KG1 (cell line): ENCODE measurements at places on chromosomes 3 and 15.

DNA sequence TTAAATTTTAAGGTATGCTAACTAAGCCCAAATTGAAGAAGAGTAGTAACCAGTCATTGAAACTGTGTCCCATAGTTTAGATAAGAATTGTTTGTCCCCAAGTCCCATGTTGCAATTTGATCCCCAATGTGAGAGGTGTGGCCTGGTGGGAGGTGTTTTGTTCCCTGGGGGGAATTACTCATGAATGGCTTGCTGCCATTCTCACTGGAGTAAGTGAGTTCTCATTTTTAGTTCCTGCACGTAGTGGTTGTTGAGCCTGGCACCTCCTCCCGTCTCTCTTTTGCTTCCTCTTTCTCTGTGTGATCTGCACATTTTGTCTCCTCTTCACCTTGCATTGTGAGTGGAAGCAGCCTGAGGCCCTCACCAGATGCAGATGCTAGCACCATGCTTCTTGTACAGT is 1271.0 kb downstream of the NSUN3 start:
- DNase-seq: peak; percentile 5

DNA sequence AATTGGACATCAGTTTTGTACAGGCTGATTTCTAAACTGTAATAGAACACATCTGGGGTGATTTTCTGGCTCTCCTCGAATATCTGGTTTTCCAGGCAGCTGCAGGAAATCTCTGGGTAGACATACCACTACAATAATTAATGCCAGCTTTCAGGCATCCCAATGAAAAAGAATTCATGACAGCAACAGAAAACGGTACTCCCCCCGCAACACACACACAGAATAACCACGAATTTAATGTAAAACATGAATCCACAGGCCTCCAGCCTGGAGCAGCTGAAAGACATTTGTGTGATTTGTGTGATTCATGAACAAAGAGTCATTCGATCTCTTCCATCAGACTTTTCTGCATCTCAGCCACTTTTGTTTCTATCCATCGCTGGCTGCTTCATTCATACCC is 262.2 kb downstream of the MAGI1 start:
- DNase-seq: no peak

DNA sequence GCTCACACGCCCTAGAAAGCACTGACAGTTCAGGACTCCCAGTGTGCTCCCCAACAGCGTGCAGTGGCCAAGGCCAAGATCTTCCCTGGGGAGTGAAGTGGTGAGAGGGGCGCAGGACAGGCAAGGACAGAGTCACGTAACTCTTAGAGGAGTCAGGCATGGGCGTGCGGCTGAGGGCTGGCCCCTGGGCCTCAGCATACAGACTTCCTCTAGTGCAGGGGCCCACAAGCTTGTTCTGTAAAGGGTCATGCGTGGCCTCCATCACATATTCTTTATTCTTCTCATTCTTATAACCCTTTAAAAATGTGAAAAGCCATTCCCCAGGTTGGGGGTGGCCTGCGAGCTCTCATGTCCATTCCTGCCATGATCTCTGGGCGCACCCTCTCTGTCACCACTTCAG is 25.2 kb downstream of the TMEM43 start:
- DNase-seq: no peak

GRCh38 chr15:25706176-25706955 is 156.8 kb downstream of the ATP10A start:
- DNase-seq: no peak

DNA sequence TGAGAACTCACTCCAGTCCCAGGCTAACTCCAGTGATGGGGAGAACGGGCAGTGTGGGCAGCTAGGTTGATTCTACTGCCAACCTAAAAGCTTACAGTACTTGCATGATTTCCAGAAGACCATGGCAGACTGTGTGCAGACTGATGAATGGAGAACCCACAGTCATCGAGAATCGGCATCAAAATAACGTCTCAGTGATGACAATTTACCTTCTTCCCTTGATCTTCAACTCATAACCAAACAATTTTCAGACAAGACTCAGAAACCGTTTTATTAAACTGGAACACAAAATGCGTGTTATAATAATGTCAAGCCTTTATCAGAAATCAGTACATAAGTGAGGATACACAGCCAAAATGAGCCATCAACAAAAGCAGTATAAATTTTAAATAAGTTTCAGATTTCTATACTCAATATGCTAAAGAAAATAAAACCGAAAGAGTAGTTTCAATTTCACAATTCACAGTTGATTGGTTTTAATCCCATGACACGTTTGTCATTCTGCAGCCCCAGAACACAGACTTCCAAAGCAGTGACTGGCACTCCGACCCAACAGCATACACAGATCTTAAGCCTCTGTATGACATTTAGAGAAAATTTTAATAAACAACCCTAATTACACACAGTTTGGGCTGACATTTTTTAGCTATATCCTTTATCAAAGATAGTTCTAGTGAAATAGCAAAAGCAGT is 54.5 kb downstream of the ZMAT3 start:
- no peak for DNase-seq

- DNase-seq: no peak
Observed at GRCh38 chr3:9217784-9218513, 31.5 kb downstream of the SRGAP3 start.

GRCh38 chr3:190323246-190323626 is 990 bp upstream of the CLDN1 start:
- DNase-seq: no peak

- no peak for DNase-seq
Observed at GRCh38 chr15:86555939-86556338, 476.3 kb downstream of the AGBL1 start.

GRCh38 chr15:70047386-70048197 is 50.1 kb downstream of the TLE3 start:
- DNase-seq: no peak

GRCh38 chr3:73781541-73781940 is 156.8 kb upstream of the PDZRN3 start:
- DNase-seq: no peak

- no peak for DNase-seq
Observed at GRCh38 chr3:99659032-99659431, 20.6 kb downstream of the COL8A1 start.

- DNase-seq: no peak
Observed at GRCh38 chr15:100858294-100858693, 21.3 kb upstream of the ALDH1A3 start.

GRCh38 chr15:70703096-70703878 is 60.1 kb downstream of the UACA start:
- DNase-seq: no peak

DNA sequence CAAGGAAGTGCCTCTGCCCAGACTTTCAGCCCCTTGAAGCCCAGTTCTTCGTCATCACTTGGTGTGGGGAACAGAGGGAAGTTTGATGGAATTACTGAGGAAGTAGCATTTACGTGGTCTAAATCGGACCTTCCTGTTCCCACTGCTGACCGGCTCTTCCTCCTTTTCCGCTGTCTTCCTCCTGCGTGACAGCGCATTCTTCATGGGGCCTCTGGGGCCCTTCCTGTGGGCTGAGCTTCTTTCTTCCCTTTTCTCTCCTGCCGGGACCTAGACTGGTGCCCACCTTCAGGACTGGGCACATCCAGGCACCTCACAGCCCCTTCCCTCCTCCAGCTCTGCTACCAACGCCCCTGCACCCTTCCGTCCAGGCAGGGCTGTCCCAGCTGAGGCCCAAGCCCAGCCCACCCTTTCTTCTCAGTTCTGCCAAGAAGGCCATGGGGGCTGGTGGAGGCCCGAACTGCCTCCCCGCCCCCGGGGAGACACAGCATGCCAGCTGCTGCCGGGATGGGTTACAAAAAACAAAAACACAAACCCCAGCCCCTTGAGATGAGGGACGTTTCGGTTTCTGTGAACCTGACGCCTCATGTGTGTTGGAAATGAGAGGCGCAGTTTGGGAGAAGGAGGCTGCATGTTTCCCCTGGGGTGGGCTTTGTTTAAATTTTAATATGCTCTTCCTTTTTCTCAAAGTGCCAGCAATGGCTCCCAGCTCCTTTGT is 19.1 kb downstream of the ZNF710 start:
- no peak for DNase-seq
